ENCODE measurements at places on chromosomes 1 and 21.

DNA sequence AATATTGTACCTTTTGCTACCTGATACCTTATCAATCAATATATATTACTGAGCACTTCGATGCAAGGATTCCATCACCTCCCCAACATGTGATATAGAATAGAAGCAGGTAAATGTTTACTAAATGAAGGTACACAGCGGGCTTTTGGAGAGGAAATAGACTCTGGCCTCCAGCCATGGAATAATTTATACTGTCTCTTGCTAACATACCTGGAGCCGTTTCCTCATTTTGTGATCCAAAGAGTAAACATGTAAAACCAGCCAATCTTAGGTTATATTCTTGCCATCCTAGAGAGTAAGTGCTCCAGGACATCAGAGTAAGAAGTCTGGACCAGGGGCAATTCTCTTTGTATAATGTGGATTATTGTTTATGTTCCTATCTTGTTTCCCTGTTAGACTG lies 39.4 kb downstream of the NDUFS5 start:
- no peak for DNase-seq

DNA sequence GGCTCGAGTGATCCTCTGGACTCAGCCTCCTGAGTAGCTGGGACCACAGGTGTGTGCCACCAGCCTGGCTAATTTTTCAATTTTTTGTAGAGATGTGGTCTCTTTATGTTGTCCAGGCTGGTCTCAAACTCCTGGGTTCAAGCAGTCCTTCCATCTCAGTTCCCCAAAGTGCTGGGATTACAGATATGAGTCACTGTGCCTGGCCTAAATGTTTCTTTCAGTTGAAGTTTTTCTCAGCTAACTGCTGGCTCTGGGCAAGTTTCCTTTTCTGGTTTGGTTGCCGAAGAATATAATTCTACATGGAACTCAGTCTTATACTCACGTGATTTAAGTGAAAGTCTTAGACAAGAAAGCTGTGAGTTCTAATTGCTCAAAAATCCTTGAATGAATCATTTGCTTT lies 57.0 kb downstream of the SASS6 start:
- DNase-seq: no peak

GRCh38 chr1:164760569-164760968 lies 201.6 kb downstream of the PBX1 start:
- no peak for DNase-seq

DNA sequence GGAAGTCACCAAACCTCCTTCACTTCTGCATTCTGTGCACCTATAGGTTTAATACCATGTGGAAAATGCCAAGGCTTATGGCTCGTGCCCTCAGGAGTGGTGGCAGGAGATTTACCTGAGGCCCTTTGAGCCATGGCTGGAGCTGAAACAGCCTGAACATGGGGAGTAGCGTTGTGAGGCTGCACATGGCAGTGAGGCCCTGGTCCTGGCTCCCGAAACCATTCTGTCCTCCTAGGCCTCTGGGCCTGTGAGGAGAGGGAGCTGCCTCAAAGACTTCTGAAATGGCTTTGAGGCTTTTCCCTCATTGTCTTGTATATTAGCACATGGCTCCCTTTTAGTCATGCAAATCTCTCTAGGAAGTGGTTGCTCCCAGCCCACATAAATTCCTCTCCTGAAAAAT lies 20.6 kb downstream of the PTGFR start:
- DNase-seq: no peak

GRCh38 chr1:232940262-232940661 lies 10.1 kb upstream of the NTPCR start:
- DNase-seq: no peak

- DNase-seq: peak; percentile 8
Measured at GRCh38 chr1:11523261-11523660, 44.3 kb downstream of the DISP3 start.

DNA sequence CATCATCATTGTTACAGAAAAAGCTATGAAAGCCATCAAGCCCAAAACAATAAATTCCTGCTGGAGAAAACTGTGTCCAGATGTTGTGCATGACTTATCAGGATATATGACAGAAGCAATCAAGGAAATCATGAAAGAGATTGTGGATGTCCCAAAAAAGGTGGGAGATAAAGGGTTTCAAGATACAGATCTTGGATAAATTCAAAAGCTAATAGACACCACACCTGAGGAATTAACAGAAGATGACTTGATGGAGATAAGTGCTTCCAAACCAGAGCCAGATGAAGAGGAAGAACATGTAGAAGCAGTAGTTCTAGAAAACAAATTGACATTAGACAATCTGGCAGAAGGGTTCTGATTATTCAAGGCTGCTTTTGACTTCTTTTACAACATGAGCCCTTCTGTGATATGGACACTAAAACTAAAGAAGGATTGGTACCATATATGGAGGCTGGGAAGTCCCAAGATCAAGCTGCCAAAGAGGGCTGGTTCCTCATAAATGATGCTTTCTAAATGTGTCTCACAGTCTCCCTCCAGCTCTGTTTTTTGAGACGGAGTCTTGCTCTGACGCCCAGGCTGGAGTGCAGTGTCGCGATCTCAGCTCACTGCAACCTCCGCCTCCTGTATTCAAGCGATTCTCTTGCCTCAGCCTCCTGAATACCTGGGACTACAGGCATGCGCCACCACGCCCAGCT lies 32.1 kb upstream of the LRIG2 start:
- no peak for DNase-seq

DNA sequence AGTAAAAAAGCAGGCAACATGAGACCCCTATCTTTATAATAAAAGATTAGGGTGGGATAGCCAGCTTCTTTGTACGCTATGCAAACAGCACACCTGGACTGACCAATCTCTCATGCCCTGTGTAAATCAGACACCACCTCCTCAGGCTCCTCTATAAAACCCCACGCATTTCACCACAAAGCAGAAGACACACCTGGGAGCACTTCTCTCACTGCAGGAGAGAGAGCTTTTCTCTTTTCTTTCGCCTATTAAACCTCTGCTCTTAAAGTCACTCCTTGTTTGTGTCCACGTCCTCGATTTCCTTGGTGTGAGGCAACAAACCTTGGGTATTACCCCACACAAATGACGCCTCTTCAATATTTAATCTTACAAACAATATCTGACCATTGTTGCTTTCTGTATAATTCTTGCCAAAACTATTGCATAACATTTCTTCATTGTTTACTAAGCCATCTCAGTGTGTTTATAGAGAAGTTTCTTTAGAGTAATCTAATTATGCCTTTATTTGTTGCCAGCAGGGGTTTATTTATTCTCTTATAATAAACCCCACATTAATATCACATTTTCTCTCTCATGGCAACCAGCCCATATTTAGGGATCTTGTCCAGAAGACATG lies 31.6 kb upstream of the NUF2 start:
- DNase-seq: no peak

- no peak for DNase-seq
Measured at GRCh38 chr1:223700388-223700918, 11.9 kb upstream of the CAPN2 start.

- DNase-seq: no peak
Measured at GRCh38 chr1:66315671-66316070, 218.3 kb upstream of the SGIP1 start.

Measured in sigmoid colon (tissue), 7 donors.